ENCODE measurements at places on chromosomes 2 and 18.

- no peak for DNase-seq
Observed at GRCh38 chr18:13276530-13277520, 58.3 kb downstream of the LDLRAD4 start.

- no peak for DNase-seq
Observed at GRCh38 chr2:182266909-182267308, 159.9 kb downstream of the PDE1A start.

GRCh38 chr18:31840499-31840898 is 79.8 kb upstream of the SLC25A52 start:
- DNase-seq = no peak

DNA sequence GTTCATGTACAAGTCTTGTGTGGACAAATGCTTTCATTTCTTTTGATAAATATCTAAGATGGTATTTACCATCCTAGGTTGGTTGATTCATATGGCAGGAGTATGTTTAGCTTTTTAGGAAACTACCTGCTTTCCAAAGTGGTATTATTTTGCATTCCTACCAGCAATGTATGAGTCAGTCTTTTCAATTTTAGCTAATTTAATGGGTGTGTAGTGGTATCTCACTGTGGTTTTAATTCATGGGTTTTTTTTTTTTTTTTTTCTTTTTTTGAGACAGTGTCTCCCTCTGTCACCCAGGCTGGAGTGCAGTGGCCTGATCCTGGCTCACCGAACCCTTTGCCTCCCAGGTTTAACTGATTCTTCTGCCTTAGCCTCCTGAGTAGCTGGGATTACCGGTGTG is 4.2 kb downstream of the ZNF512 start:
- DNase-seq = no peak

DNA sequence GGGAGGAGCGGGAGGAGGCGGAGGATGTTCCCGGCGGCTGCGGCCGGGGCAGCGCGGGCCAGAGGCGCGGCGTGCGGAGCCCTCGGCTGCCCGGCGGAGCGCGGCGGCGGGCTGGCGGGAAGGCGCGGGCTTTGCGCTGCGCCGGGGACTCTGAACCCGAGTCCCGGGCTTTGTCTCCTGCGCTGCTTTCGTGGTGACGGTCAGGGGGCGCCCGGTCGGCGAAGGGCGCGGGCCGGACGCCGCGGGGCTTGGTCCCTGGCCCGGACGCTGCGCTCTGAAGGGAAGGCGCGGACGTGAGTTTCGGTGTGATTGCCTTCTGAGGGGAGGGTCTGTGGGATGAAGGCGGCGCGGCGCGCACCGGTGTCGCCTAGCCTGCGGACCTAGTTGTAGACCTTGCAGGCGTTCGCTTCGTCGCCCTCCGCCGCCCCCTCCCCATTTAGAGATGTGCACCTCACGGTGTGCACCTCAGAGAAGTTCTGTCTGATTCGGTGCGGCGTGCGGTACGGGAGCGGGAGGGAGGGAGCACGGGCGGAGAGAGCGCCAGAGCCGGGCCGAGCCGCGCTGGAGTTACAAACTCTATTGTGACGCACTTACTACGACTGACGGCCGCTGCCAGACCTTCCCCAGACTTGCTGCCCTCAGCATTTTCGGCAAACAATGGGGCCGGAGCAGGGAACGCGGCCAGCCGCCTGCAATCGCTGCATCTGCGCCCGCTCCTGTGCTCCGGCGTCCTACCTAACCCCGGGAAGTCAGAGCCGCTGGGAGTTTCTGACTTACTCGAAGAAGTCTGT is 2.1 kb downstream of the BCL2L11 start:
- DNase-seq = no peak

DNA sequence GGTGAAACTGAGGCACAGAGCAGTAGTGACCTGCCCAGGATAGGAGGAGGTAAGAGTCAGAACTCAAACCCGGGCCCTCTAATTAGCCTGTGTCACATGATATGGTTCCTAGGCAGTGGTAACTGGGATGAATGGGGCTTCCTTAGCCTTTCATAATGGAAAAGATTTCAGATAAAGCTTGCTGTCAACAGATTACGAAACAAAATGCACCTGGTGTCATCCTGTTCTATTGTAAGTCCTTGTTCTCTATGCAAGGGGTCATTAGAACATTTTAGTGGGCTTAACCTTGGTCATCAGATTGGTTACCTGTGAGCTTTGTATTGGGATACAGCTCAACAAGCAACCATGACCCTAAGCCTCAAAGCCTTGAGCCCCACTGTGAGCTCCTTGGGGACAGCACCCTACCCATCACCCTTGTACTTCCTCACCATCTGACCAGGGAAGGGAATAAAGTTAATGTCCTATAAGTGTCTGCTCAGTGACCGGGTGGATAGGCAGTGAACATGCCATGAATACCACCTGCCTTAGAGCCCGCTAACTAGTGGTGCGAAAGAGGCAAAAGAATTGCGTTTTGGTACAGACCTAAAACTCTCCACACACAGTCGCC is 70.3 kb upstream of the RMDN2 start:
- DNase-seq = no peak

DNA sequence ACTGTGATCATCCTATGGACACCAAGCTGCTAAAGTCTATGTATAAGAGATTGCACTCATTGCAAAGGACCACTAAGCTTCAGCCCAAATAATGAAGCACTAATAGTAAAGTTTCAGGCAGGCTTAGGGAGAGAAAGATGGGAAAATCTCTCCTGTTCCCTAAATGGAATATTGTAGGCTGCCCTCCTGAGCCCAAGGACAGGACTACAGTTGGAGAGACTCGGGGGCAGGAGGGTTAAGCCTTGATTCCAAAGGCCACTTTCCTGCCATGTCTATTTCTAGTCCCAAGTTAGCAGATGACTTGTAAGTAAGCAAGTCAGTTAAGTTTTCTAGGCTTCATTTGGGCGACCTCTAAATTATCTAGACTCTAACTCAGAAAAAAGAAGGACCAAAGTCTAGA is 9.0 kb downstream of the TMEM247 start:
- no peak for DNase-seq

DNA sequence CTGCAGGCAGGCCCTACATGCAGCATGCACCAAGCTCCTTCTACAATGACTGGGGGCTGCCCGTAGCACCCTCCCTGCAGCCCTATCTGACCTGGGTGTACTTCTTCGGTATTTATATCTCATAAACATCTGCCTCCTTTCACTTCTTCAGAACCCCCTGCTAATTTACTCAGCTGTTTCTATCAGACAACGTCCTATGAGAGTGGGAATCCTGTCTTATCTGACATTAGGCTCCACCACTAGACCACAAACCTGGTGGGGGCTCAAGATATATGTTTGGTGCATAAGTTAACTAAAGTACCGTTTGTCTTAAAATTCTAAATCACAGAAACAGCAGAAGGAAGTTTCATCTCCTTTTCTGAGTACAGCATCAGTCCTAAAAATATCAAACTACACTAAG is 10.6 kb downstream of the HSBP1L1 start:
- DNase-seq = no peak
